ENCODE measurements at places on chromosomes 6 and 20.

GRCh38 chr6:149600508-149600907 lies 34.3 kb downstream of the GINM1 start:
- no peak for DNase-seq

GRCh38 chr6:166308769-166309589 lies 787 bp upstream of the PRR18 start:
- no peak for DNase-seq

- DNase-seq = no peak
Measured at GRCh38 chr6:125844989-125845388, 54.2 kb downstream of the NCOA7 start.

GRCh38 chr20:50335866-50336265 lies 145.2 kb downstream of the CEBPB start:
- no peak for DNase-seq

DNA sequence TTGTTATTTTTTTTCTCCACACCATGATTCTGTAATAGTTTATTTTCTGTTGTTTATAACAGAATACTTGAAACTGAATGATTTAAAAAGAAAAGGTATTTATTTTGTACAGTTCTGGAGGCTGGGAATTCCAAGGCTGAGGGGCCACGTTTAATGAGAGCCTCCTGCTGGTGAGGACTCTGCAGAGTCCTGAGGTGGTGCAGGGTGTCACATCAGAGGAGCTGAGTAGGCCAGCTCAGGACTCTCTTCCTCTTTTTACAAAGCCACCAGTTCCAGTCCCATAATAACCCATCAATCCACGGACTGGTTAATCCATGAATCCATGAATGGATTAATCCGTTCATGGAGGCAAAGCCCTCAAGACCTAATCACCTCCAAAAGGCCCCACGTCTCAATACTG lies 71.6 kb downstream of the TFAP2A start:
- DNase-seq = no peak

DNA sequence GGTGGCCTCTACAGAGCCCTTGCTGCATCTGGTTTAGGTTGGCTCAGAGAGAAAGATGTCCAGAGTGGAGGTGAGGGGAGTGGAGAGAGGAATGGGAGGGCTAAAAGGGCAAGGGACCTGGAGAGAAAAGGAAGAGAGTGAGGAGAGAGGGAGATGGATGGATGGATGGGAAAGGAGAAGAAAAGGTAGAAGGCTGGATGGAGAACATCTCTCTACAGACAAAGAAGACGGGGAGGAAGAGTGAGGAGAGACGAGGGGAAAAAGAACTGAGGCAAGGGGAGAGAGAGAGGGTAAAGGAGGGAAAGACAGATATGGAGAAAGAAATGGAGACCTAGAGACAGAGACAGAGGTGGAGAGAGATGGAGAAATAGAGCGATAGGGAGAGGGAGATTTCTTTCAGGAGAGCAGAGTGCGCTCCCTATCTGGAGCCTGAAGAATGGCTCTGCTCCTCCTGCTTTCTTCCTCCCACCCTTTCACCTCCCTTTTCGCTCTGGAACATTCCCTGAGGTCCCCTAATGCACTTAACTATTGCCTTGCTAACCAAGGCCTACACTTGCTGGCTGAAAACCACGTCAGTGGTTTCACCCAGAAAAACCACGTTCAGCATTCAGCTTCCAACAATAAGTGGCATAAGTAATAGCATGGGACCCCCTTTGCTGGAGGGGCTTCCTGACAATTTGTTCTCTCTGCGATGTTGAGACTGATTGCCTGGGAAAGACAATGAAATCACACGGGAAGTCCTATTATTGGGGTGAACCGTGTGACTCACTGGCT lies 286.3 kb downstream of the CDH26 start:
- DNase-seq = no peak

DNA sequence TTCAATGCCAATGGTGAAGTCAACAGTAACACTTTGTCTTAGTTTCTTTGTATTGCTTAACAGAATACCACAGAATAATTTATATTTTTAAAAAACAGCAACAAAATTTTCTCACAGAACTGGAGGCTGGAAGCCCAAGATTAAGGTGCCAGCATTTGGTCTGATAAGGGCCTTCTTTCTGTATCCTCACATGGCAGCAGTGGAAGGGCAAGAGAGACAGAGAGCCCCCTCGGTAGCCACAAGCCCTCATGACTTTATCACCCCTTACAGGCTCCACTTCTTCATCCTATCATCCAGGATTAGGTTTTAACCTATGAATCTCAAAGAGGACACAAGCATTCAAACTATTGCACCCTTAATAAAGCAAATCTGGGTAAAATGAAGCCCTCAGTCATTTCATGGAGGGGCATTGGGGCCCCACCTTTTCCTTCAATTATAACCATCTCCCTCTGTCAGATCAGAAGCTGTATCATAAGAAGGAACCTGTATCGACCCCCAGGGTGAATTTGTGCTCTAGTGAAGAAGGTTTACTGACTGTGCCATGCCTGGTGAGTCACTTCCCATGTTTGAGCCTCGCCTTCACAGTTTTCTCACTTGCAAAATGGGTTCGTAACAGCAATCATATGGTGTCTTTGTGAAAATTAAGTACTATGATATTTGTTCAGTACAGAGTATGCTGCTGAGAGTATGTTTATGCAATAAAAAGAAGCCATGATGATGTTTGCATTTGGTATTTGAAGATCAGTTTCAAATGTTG lies 178.2 kb downstream of the LRFN2 start:
- peak; percentile 29 for DNase-seq

DNA sequence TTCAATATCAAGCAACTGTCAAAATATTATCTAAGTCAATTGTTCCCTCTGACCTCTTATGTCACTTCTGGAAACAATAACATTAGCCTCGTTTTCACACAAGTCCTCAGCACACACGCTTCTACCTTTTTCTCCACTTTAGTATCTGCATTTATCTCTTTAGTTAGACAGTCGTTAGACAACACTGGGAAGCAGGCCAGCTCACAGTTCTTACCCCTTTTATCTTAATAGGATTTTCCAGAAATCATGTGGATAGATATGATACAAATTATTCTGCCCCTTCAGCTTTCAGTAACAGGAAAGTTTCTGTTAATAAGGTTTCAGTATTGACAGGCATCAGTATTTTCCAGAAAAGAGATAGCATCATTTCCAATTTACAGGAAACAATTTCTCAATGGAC lies 25.9 kb upstream of the HAO1 start:
- no peak for DNase-seq

DNA sequence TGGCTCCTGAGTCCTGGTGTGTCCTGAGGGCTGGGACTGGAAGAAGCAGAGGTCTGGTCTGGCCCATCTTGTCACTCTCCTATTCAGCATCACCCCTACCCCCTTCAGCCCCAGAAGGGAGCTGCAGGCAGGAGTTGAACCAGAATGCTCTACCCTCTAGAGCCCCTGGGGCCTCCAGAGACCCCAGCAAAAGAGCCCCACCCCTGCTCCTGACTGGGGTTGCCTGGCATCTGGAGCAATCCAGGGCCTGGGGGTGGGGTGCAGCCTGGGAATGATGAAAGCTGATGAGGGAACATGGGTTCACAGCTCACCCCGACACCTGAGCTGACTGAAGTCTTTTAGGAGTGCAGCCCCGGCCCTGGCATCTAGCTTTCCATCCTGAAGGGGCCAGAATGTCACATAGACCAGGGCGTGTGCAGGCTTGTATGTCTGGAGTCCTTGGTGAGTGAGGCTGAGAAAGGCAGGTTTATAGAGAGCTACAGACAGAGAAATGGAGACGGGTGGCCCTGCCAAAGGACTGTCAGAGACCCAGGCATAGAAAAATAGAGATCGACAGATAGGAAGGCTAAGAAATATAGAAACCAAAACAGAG lies 12.2 kb downstream of the FGD2 start:
- DNase-seq = no peak

- no peak for DNase-seq
Measured at GRCh38 chr20:63565021-63565698, 8.9 kb downstream of the HELZ2 start.

- no peak for DNase-seq
Measured at GRCh38 chr6:111468329-111469012, 14.5 kb downstream of the REV3L start.

- DNase-seq = no peak
Measured at GRCh38 chr20:23451956-23452487, 654 bp downstream of the CST11 start.

DNA sequence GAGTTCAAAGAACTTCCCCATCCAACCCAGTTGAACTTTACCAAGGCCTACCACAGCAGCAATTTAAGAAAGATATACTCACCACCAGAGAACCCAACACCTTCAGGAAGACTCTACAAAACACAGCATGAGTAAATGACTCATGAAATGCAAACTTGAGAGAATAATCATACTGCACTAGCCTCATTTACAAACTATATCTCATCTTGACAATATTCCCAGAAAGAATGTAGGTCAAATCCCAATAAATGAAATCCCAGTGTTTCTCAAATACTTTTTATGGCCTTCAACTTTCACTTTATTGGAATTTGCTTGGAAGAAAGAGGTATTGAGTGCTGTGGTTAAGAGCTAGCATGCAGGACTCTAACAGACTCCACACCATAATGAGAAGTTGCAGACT lies 60.0 kb downstream of the FYN start:
- no peak for DNase-seq

- DNase-seq = no peak
Measured at GRCh38 chr6:137044366-137045221, at the start of gene IL20RA. TSS of gene IL20RA (minus strand) at chr6:137044965. CDS start at chr6:137044728, 237 bp downstream.

DNA sequence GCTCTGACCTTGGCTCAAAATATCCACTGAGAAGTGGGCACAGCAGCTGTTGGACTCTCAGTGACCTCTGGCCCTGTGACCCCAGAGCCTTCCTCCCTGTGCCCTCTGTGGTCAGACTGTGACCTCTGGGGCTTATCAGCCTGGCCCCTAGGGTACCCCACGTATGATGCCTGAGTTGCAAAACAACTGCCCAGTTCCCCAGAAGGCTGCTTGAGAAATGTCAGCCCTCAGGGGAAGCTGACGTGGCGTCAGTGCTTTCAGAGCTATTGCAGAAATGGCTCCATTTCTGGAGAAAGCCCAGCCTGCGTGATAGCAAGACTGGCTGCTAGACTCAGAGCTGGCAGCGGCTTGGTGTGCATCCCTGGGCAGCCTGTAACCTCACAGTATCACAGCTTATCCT lies 31.5 kb upstream of the TGM2 start:
- DNase-seq = no peak

GRCh38 chr6:18192026-18192425 lies 36.8 kb downstream of the KDM1B start:
- no peak for DNase-seq

DNA sequence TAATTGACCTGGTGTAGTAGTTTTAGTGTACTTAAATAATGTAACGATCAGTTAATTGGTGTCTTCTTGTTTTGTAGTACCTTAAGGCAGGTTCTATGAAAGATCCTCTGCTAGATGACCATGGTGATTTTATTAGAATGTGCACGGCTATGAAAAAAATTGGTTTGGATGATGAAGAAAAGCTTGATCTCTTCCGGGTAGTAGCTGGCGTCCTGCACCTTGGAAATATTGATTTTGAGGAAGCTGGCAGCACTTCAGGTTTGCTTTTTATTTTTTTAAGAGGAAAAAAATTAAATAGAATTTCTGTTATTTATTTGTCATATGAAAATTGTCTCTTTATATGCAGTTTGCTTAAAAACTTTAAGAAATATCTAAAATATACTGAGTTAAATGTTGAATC lies 99.2 kb downstream of the MYO6 start:
- DNase-seq = no peak

DNA sequence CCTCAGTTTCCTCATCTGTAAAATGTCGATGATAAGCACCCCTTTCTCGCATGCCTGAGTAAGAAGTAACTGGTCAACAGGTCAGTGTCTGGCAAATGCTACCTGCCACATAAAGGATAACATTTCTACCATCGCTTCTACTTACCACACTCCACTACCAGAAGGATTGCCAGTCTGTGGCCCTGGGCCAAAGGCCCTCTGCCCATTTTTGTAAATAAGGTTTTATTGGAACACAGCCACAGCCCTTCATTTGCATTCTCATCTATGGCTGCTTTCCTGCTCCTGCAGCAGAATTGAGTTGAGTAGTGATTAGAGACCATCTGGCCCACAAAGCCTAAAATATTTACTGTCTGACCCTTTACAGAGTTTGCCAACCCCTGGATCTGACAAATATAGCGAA lies 121.8 kb downstream of the TOX2 start:
- no peak for DNase-seq

- DNase-seq = no peak
Measured at GRCh38 chr6:107083047-107083768, 32.1 kb downstream of the BEND3 start.

DNA sequence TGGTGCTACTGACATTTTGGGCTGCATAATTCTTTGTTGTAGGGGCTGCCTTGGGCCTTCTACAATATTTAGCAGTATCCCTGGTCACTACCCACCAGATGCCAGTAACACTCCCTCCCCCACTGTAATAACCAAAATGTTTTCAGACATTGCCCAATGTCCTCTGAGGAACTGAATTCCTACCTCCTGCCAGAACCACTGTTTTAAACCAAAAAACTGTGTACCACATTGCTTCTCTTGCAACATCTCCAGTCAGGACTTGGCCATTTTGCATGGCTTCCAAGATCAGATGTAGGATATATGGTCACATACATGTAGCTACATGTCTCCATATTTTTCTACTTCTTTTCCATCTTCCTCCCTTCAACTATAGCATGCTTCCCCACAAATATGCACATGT lies 97.4 kb upstream of the IFNGR1 start:
- DNase-seq = no peak

GRCh38 chr20:4439461-4439860 lies 282.2 kb upstream of the PRND start:
- no peak for DNase-seq

DNA sequence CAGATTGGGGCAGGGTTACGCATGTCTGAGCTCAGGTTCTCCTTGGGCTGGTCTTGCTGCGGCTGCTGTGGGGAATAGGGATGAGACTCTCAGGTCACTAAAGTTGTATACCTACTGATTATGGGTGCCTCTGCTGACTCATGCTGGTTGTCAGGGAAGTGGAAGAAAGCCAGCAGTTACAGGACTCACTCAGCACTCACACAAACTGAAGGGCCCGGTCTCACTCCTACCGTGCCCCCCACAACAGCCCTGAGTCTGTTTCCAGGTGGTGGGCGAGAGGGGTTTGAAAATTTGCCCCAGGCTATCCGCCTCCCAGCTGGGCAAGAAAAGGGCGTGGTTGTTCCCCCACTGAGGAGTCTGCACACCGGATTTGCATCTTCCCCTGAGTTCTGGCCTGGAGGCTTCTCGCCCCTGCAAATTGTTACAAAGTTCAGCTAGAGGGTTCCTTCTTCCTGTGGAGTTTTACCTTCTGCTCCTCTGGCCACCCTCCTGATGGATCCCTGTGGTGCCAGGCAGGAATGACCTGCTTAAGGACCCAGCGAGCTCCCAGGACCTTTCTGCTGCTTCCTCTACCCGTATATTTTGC lies 659.2 kb downstream of the HDGFL1 start:
- no peak for DNase-seq

GRCh38 chr6:138999949-139000725 lies 12.1 kb upstream of the REPS1 start:
- no peak for DNase-seq

GRCh38 chr6:42448391-42448790 lies 3.3 kb downstream of the TRERF1 start:
- no peak for DNase-seq

GRCh38 chr20:33318096-33318429 lies 35.0 kb downstream of the BPIFB1 start:
- DNase-seq = no peak

Measured in CD8-positive, alpha-beta T cell (primary cell).